ENCODE measurements at places on chromosomes 1 and 21.

DNA sequence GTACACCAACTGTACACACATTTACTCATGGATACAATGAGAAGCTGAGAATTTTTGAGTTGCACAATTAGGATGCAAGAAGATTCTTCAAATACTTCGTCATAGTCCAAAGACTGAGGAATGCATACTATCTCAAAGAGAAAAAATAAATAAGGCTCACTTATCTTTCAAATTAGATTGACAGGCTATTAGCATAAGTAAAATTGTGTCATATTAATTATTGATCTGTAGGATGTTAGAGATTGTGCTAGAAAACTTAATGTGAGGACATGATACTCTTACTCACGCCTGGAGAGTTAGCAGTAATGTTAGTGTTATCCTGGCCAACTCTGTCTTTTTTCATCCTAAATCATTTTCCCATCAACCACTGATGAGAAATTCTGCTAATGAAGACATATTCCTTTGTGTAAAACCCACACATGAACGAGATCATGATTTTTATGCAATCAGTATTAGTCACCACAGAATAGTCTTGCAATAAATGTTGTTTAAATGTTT, 659.0 kb downstream of the LTN1 start:
- DNase-seq: no peak

DNA sequence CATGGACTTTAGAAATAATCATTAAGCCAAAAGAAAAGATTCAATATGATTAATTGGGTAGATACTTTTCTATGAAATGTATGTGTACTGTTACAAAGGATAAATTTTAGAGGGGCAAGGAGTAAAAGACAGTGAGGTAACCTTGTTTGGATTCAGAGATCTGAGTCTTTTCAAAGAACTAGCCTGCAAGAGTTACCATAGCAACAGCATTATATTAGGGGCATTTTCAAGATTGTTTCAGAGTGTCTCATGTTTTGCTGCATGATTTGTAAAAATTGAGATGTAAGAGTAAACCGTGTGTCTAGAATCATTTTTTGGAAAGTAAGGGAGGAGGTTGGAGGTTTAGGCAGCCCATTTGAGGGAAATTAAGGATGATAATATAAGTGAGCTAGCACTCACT, 70.6 kb upstream of the KIAA1614 start:
- DNase-seq: no peak

- no peak for DNase-seq
These were observed 2.5 kb upstream of the JUN start for GRCh38 chr1:58786184-58786926.

DNA sequence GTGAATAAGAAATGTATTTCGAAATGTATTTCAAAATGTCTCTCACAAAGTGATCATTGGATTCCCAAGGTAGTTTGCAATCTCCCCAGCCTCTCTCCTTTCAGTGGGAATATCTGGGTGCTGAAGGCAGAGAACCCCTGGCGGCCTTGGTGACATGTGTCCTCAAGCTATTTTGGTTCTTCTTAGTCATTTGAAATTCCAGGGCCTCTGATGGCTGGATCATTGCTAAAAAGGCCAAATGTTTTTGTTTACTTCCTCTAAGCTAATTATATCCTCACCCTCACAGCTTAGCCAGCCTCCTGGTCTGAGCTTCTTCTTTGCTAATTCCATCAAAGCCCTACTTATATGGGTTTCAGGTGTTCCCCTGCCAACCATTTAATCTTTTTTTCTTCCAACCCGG, 71.2 kb downstream of the LRRC40 start:
- no peak for DNase-seq

GRCh38 chr1:168696125-168696760, 32.8 kb downstream of the DPT start:
- no peak for DNase-seq

DNA sequence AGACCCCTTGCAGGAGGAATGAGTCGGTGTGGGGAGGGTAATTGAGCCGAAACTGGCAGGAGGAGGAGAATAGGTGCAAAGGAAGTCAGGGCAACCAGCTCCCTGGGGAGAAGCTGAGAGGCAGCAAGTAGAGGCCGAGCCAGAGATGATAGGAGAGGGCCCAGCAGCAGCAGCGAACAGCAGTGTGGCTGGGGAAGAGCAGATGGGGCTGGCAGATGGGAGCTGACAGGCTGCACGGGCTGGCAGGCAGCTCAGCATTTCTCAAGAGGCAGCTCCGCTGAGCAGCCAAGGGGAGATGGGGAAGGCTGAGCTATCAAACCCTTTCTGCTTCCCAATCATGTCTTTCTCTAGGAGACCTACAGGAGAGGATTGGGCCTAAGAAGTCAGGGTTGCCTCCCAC, 158.2 kb downstream of the TRIM33 start:
- DNase-seq: no peak

- DNase-seq: no peak
These were observed 14.7 kb downstream of the CAMK1G start for GRCh38 chr1:209598227-209598626.

GRCh38 chr1:192277635-192278034, 39.2 kb upstream of the RGS21 start:
- no peak for DNase-seq

- no peak for DNase-seq
These were observed 64.2 kb upstream of the ERRFI1 start for GRCh38 chr1:8090241-8090702.

DNA sequence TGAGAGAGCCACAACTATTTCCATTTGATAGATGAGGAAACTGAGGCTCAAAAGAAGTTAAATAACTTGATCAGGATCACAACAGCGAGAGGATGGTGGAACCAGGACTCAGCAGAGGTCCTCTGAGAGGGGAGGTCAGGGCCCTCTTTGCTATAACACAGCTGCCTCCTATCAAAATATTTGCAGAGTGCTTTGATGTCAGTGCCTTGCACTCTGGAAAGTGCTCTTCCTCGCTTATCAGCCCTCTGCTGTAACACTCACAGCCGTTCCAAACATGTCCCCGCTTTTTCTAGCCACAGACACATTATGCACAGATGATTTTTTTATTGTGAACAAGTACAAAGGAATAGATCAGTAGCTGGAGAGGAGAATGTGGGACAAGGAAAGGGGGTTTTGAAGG, 71.8 kb upstream of the ARHGAP29 start:
- no peak for DNase-seq

DNA sequence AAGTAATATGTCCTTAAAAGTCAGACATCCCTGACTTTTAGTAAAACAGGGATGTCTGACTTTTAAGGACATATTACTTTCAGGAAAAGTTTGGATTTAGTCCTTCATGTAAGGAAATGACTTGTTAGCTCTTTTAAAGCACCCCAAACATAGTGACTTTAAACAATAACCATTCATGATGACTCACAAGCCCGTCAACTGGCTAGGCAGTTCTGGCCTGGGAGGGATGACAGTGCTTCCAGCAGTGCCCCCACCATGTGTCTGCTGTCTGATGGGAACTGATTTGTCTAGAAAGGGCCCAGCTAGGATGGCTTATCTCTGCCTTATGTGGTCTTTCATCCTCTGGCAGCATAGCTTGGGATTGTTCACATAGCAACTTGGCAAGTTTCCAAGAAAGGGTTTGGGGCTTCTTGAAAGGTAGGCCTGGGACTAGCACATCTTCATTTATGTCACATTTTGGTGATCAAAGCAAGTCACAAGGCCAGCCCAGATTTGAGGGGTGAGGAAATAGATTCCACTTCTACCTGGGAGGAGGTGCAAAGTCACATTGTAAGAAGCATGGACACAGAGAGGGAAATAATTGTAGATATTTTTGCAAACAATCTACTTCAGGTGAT, 143.5 kb downstream of the C1orf94 start:
- no peak for DNase-seq

- no peak for DNase-seq
These were observed 3.2 kb downstream of the ZFYVE9 start for GRCh38 chr1:52145137-52145536.

Measured in transverse colon (tissue), 4 donors.